ENCODE measurements at places on chromosomes 2 and 18.

GRCh38 chr2:96861074-96861473 lies 3.3 kb upstream of the ANKRD39 start:
- no peak for DNase-seq

DNA sequence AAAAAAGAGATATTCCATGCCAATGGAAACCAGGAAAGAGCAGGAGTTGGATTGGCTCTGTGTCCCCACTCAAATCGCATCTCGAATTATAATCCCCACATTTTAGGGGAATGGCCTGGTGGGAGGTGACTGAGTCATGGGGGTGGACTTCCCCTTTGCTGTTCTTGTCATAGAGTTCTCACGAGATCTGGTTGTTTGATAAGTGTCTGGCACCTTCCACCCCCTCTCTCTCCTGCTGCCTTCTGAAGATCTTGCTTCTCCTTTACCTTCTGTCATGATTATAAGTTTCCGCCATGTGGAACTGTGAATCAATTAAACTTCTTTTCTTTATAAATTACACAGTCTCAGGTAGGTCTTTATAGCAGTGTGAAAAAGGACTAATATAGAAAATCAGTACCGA lies 355.6 kb downstream of the NBAS start:
- no peak for DNase-seq

DNA sequence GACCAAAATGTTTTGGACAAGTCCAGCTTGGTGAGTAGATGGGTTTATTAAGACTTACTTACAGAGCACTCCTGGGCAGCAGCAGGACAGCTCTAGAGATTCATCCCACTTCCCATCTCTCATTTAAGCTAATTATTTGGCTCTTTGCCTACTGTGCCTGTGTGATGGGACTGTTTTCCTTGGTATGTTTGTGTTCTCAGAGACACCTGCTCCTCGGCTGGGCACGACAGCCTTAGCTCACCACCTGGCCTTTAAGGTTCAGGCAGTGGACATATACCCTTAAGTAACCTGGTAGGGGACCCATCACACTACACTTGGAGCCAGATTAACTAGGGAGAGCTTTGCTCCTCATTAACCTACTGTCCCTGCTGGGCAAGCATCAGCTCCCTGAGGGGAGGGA lies 41.7 kb upstream of the EFEMP1 start:
- DNase-seq = no peak

GRCh38 chr18:33495278-33495677 lies 54.8 kb upstream of the CCDC178 start:
- DNase-seq = peak; percentile 36

GRCh38 chr2:237689336-237690131 lies 62.1 kb downstream of the LRRFIP1 start:
- no peak for DNase-seq

GRCh38 chr2:133240491-133241223 lies 327.6 kb downstream of the NCKAP5 start:
- DNase-seq = no peak

- no peak for DNase-seq
These were observed 385.4 kb upstream of the PKDCC start for GRCh38 chr2:41662461-41662860.

DNA sequence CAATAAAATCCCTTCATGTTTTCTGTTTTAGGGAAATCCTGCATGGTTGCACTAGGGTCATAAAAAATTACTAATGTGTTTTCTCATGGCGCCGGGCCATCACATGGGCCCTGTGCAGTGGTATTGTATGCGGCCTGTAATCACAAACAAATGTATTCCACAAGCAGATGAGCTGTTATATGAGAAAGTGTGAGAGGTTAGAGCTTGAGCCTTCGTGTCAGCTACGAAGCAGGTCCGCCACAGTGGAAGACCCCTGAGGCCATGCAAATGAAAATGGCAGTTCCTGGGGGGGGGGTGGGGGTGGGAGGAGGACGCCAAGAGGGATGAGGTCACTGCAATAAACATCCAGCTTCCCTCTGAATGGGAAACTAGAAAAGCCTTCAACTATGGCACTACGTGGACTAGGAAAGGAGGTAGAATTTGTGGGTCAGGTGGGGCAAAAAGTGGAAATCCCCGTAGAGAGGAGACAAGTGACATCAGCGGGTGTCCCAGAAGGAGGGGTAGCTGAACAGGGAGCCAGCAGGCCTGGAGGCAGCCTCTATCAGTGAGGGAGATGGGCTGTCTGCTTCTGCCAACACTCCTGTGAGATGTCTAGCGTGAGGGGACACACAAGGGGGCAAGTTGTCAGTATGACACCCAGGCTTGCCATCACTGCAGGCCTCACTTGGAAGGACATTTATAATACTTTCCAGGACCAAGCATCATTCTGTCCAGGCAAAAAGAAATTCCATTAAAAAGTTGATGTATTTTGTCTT lies 130.3 kb upstream of the CTAGE1 start:
- peak; percentile 77 for DNase-seq

GRCh38 chr2:112312821-112313220 lies 37.4 kb downstream of the ZC3H6 start:
- DNase-seq = no peak

Data from fibroblast of villous mesenchyme (primary cell).